Activated naive CD4-positive, alpha-beta T cell treated with anti-CD3 and anti-CD28 coated beads, Interleukin-2, amount 50 U/mL, for 16 hours (primary cell): ENCODE measurements at places on chromosomes 5 and 9.

DNA sequence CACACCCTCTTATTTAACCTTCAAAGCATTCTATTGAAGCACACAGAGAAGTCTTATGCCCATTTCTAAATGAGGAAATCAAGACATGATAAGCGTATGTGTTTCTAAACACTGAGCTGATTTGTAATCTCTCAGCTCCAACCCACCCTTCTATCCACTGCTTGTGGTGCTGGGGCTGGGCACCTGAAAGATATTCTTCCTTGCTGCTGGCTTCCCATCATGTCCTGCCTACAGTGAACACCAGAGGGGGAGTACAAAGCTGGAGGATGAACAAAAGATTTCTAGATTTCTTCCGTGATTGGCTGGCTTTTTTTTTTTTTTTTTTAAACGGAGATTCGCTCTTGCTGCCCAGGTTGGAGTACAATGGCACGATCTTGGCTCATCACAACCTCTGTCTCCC, 14.4 kb downstream of the ACTL7A start:
- DNase-seq: no peak

- no peak for DNase-seq
Measured at GRCh38 chr5:152331006-152331405, 74.1 kb downstream of the NMUR2 start.

- no peak for DNase-seq
Measured at GRCh38 chr9:114962809-114963208, 32.4 kb upstream of the TNFSF8 start.

- DNase-seq: no peak
Measured at GRCh38 chr5:176535101-176535663, 2.0 kb downstream of the RNF44 start.

DNA sequence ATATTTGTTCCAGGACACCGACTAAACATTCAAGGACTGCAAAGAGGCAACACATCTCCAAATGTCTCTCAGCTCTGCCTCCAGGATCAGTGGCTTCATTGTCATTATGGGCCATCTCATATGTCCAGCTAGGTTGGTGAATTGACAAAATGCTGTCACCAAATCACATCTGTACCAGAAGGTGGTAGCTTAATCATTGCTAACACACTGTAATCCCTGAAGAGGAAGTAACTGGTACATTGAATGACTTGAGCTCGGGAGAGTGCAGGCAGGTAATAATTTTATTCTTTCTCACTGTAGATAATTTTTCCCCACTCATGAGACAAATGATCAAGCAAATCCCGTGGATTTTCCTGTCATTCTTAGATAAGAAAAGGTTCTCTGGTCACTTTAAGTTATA, 169.8 kb downstream of the SEMA6A start:
- no peak for DNase-seq

- peak; percentile 75 for DNase-seq
Measured at GRCh38 chr9:136901516-136902258, 15.4 kb downstream of the TRAF2 start.

GRCh38 chr5:167284222-167284890, 1007.1 kb upstream of the WWC1 start:
- DNase-seq: no peak

GRCh38 chr5:119789406-119790117, 160.2 kb downstream of the FAM170A start:
- DNase-seq: no peak

- no peak for DNase-seq
Measured at GRCh38 chr9:99925541-99925940, 19.1 kb downstream of the STX17 start.

DNA sequence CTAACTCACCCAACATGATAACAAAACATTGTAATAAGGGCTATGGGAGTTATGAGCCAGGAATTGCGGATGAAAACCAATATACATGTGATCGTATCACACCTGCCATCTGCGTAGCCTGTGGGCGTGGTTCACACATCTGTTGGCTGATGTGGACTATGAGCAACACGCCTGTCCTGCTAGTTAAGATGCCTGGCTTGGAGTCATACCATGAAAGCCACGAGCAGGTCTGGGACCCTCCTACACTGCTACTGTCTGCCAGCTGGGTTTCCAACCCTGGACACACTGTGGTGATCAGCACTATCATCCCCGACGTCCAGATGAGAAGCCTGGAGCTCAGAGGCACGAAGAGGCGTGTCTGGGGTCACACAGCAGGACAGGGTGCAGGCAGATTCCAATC, 40.2 kb downstream of the STK10 start:
- no peak for DNase-seq

- no peak for DNase-seq
Measured at GRCh38 chr5:36719282-36719681, 112.9 kb downstream of the SLC1A3 start.

GRCh38 chr9:69946800-69947437, 96.7 kb upstream of the MAMDC2 start:
- no peak for DNase-seq
